Placental pericyte (primary cell): ENCODE measurements at places on chromosomes 3 and 15. TPM values are rescaled to one million over a fixed set of nuclear protein-coding genes. Genes with fewer than 3 reads are reported as not detected.

Gene FOXP1
- total RNA-seq: 100 and 133 TPM in 2 replicates

Gene CYP11A1
- total RNA-seq: not detected in 2 replicates

Gene AMIGO3
- 2.1 and 2.4 TPM in 2 replicates for total RNA-seq

Gene PTX3
- 130 and 602 TPM in 2 replicates for total RNA-seq

Gene TUSC7
- not detected in 2 replicates for total RNA-seq

Gene ADGRG7
- not detected in 2 replicates for total RNA-seq

Gene CD96
- under 0.01 TPM in 1 of 2 replicates, not detected in the other for total RNA-seq

Gene ACSBG1
- not detected in 2 replicates for total RNA-seq

Gene STARD9
- 4.8 and 10.6 TPM in 2 replicates for total RNA-seq
